ENCODE measurements at places on chromosomes 7 and 10.

- DNase-seq: no peak
These were observed 30.0 kb downstream of the DUSP5 start for GRCh38 chr10:110527731-110528171.

- DNase-seq: no peak
These were observed 35.4 kb upstream of the KNDC1 start for GRCh38 chr10:133124357-133125211.

DNA sequence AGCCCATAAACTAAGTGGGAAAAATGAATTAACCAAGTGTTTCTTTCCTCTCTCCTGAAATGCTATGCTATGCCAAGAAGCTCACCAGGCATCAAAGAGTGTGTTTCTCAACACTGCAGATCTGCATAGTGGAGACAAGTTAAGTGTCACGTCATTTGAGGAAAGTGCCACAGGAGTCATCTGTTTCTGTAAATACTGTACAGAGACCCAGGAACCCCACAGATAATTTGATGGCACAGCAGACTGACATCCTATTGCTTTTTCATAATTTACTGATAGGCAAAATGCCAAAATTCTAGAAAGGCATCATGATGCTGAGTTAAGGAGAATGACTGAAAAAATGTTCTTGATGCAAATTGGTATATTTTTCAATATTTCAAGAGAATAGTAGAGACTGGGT lies 124.3 kb downstream of the NRCAM start:
- DNase-seq: no peak

- no peak for DNase-seq
These were observed 95.3 kb downstream of the SEC61G start for GRCh38 chr7:54663603-54664234.

GRCh38 chr7:128152721-128153120 lies 88.4 kb upstream of the LEP start:
- no peak for DNase-seq

GRCh38 chr10:78905957-78906308 lies 162.8 kb upstream of the ZMIZ1 start:
- no peak for DNase-seq

- DNase-seq: no peak
These were observed 7.0 kb upstream of the PRR15 start for GRCh38 chr7:29556405-29557195.

GRCh38 chr10:34808801-34809745 lies 6.0 kb downstream of the PARD3 start:
- no peak for DNase-seq

- DNase-seq: no peak
These were observed 61.4 kb downstream of the BICC1 start for GRCh38 chr10:58574058-58574457.

DNA sequence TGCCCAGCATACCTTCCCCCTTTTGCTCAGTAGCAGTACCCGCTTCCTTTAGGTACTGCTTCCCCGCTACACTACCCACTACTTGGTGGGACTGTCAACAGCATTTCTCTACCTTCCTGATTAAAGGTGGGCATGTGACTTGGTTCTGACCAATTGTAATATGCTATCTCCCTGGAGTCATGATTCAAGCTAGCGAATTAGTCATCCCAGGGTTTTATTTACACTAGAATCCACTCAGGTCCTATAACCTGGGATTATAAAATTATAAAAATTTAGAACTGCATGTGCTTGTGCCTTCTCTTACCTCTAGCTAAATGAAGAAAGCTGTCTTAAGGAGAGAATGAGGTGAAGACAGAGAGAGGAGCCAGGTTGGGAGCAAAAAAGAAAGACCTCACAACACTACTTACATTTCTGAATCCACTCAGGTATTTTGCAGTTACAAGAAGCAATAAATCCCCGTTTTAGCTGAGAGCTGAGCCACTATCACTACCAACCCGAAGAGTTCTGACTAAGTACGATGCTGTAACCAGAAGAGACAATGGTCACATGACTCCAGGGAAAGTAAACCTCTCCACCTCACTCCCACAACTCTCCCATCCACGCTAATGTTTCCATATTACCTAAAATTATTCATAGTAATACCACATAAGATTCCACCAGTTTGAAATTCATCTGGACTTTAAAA lies 9.7 kb downstream of the GBX1 start:
- DNase-seq: no peak

- DNase-seq: no peak
These were observed 447.6 kb upstream of the ZMIZ1 start for GRCh38 chr10:78620985-78621799.

DNA sequence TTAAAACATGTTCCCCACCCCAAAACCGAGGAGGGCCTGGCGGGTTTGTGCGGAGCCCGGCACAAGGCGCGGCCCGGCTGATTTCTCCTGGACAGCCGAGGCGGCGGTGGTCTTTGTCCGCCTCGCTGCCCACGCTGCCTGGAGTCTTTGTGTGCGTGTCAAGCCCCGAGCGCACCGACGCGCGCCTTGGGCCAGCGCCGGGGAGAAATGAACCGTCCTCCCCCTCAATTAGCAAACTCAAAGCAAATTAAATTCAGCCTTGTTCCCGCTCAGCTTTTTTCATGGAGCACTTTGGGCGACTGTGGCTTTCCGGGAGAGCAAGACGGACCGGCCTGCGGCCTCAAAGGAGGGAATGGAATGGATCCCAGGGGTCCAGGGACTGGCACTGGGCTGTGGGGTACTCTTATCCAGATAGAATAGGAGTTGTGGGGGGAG lies 4.1 kb downstream of the EMX2 start:
- DNase-seq: no peak

- no peak for DNase-seq
These were observed 218.2 kb upstream of the KLF14 start for GRCh38 chr7:130951976-130952876.

GRCh38 chr10:69096045-69096444 lies 8.1 kb downstream of the SRGN start:
- DNase-seq: no peak

GRCh38 chr7:73799282-73800141 lies 29.4 kb upstream of the CLDN3 start:
- DNase-seq: no peak

DNA sequence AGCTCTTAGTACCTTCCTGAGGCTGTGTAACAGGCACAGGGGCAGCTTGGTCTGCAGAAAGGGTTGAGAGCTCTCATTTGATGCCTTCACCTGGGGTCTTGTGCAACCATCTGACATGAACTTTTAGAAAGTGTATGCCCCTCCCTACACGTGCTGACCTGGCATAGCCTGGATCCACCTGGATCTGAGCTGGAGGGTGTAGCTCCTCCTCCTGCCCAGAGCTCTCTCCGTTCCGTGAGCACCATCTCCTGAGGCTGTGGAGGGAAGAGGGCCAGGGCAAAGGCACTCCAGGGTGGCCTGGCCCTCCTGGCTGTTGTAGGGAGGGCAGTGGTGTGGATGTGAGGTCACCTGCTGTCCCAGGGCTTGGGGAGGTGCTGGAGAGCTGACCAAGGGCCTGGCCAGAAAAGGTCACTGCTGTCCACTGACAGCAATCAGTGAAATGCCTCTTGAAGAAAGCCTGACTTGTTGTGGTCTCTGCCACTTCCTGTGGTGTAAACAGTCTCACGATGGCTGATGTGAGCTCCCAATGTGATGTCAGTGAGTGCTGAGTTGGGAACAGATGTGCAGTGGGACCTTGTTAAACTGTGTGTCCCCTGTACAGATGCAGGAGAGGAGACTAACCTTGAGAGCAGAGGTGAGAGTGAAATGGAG lies 23.0 kb downstream of the AMZ1 start:
- DNase-seq: peak; percentile 27

DNA sequence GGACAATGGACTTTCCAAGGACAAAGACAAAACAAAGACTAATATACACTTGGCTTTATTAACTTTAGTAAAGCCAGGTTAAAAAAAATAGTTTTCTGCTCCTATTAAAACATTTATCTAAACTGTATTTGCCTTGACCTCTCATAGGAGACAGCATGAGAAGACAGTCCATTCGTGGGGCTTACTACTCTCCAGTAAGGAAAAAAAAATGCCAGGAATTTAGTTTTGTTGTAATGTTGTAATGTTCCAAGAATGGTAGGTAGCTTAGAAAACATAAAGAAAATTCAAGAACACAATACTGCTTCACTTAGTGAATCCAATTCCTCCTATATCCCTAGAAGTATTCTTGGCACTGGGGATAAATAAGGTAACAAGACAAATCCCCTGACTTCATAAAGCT lies 81.7 kb downstream of the KMT2C start:
- no peak for DNase-seq

GRCh38 chr10:93514521-93514920 lies 18.1 kb downstream of the CEP55 start:
- no peak for DNase-seq

GRCh38 chr7:96747418-96747940 lies 37.8 kb upstream of the SEM1 start:
- DNase-seq: no peak

GRCh38 chr10:37734971-37735370 lies 122.4 kb downstream of the ZNF248 start:
- no peak for DNase-seq

DNA sequence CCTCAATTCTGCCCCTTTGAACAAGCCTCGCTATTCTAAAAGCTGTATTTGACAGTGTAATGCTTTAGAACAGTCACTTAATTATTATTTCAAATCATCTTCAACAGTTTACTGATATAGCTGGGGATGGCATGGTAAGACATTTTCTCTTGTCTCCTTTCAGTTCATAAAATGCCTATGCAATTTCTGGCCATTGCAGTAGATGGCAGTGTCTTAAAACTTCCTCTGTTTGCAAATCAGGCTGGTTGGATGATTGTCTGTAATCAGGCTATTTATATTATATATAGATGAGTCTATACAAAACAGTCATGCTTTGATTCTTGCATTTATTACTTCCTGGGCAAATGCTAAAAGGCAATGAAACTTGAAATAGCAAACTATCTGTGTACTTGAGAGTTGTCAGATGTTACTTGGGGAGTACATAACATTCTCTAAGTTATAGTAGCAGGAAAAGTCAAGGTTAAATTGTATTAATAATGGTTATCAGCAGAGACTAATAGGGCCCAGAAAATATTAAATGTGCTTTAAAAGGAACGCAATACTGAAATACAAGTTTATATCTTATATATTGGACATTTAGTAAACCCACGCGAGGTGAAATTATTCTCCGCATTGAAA lies 55.5 kb upstream of the LHFPL3 start:
- no peak for DNase-seq

GRCh38 chr7:20310963-20311742 lies 19.5 kb upstream of the ITGB8 start:
- no peak for DNase-seq

GRCh38 chr7:122676466-122676865 lies 22.5 kb downstream of the RNF133 start:
- DNase-seq: no peak

DNA sequence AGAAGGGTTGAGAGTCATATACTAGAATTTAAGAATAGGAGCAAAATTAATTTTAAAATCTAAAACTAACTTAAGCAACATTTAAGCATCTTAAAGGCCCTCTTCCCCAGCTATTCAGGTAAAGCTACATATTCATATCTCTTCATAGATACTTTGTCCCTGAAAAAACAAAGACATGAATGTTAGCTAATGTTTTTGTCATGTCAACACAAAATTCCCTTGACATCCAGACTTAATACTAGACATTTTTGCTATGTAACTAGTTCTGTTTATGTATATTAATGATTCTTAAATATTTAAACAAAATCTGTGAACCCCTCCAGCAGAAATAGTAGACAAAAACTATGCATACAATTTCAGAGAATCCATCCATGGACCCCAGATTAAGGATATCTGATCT lies 43.5 kb downstream of the BAZ1B start:
- DNase-seq: no peak

- no peak for DNase-seq
These were observed 104.6 kb upstream of the INSIG1 start for GRCh38 chr7:155192961-155193640.

DNA sequence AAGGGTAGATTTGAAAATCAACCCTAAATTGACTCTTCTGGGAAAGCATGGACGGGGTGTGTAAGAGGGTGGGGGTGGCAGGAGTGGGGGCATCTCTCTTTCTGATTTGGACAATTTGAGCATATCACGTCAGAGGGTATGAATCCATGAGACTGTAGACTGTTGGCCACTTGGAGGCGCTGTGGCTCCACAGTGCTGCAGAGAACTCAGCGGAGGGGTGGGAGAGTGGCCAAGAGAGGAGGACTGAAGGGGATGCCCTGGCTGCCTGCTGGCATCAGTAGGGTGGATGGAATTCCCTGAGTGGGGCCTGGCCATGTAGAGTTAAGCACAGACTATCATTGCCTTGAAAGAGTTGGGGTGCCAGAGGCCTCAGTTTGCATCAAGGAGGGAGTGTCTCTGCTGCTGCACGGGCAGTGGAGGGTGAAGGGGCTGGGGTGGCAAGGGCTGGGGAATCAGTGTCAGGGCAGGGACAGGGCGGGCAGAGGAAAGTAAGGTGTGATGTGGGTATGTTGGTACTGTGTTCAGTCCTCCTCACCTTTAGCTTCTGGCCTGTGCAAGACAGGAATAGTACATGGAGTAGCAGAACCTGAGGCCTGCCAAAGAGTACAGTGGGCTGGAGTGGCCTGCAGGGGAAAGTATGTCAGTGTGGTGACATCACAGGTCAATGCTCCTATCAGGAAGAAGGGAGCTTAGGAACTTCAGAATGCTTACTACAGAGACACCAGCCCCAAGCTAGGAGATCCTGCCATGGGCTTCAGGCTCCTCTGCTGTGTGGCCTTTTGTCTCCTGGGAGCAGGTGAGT lies 133.5 kb upstream of the PRSS58 start:
- peak; percentile 42 for DNase-seq

- DNase-seq: no peak
These were observed 331.3 kb downstream of the PCDH15 start for GRCh38 chr10:54469587-54470323.

DNA sequence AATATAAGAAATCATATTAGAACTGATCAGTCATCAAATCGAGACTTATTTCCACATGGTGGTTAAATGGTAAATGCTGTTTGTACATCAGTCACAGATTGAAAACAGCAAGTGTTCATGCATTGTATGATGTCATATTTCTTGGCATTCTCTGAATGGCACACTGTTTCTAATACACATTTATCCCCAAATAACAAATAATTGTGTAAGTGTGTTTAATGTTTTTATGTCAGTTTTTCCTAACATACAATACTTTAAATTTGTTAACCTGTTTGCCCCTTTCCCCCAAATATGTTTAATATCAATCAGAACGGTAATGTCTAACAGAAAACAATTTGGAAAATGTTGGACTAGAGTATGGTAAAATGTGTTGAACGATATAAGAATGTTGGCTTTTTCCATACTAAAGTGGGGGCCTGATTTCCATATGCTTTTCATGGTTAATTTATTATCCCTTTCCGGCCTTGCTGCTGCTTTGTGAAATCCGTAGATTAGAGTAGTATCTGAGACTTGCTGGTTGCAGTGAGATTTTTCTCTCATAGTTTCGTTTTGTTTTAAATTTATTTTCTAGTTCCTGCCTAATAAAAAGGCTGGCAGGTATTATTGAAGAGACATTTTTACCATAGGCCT lies 23.7 kb downstream of the RAB18 start:
- DNase-seq: no peak

GRCh38 chr10:104601166-104601565 lies 39.9 kb upstream of the SORCS3 start:
- DNase-seq: no peak

GRCh38 chr10:77575271-77576006 lies 62.2 kb downstream of the KCNMA1 start:
- DNase-seq: no peak

GRCh38 chr7:28627896-28628295 lies 215.6 kb downstream of the CREB5 start:
- DNase-seq: no peak
